ENCODE measurements at places on chromosomes 11 and 22. TPM values are rescaled to one million over a fixed set of nuclear protein-coding genes. Genes with fewer than 3 reads are reported as not detected.

DNA sequence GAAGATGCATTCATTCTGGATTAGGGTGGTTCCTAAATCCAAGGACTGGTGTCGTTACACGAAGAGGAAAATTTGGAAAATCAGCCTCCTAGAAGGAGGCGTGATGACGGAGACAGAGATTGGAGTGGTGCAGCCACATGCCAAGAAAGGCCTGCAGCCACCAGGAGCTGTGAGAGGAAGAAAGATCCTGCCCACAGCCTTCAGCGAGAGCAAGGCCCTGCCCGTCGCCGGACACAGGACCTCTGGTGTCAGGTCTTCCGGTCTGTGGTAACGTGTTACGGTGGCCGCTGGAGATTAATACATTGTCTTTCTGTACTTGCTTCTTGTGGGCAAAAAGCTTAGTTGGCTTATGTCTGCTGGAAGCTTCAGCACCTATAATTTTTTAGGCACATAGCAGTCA is 1045.8 kb downstream of the BRD1 start:
- no peak for DNase-seq
- no peaks in the 10 kb centered on the region for H3K27me3 ChIP-seq
- no peak overlapping the region for H3K4me3 ChIP-seq
- H3K36me3 ChIP-seq, result no peaks in the 10 kb centered on the region
- no peak overlapping the region for H3K27ac ChIP-seq

- no peak for DNase-seq
- no peak overlapping the region for H3K27ac ChIP-seq
- no peak overlapping the region for H3K4me3 ChIP-seq
These were observed 80.7 kb downstream of the GGT1 start for GRCh38 chr22:24683691-24684090.

DNA sequence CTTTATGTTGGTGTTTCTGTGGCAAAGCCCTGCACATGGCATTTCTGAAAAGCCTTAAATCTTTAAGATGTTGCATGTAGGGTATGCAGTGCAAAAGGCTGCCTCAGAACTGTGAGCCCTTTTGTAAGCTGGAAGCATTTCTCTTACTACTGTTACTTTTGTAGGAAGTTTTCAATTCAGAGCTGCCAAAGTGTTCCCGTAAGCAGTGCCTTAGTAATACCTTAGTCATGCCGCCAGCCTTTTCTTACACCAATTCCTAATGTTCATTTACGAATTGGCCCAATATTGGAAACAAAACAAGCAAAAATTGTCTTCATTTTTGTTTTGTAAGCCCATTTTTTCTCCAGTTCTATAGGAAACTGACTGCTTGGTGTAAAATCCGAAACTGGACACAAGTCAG is 67.4 kb upstream of the RASSF10 start:
- no peak for DNase-seq
- no peaks in the 10 kb centered on the region for H3K36me3 ChIP-seq
- no peak overlapping the region for H3K27ac ChIP-seq
- no peaks in the 10 kb centered on the region for H3K27me3 ChIP-seq
- H3K4me3 ChIP-seq, result no peak overlapping the region
- H3K4me1 ChIP-seq, result no peaks in the 10 kb centered on the region

DNA sequence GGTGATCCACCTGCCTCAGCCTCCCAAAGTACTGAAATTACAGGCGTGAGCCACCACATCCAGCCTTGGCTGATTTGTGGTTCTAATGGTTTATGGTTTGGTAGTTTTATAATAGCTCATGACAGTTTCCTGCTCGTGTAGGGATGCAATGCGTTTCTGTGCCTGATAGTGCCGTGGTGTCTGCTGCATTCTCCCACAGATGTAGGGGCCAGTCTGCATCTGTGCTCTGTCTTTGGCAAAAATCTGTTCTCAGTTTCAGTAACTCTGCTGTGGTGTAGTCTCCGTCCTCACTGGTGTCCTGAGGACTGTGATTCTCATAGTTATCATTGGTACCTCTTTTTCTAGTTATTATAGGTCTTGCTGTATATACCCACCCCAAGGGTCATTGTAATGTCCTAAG is 16.3 kb downstream of the ST14 start:
- no peaks in the 10 kb centered on the region for H3K4me1 ChIP-seq
- H3K36me3 ChIP-seq, result no peaks in the 10 kb centered on the region
- H3K4me3 ChIP-seq, result no peak overlapping the region
- H3K27me3 ChIP-seq, result no peaks in the 10 kb centered on the region

DNA sequence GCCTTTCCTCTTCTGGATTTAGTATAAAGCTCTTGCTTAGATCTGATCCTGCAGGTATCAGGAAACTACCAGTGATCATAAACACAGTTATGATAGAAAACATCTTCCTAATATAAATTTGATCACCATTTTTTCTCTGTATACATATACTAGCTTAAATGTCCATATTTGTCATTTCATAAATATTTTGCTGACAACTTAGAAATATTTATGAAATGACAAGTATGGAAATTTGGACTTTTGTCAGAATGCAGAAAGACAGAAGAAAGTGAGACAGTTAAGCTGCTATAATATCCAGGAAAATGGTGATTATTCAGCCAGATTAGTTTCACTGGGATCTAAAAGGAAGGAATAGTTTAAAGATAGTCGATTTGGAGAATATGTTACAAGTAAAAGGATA is 22.8 kb upstream of the TRIM21 start:
- DNase-seq, result no peak
- H3K27me3 ChIP-seq, result no peaks in the 10 kb centered on the region
- no peak overlapping the region for H3K27ac ChIP-seq
- no peak overlapping the region for H3K4me3 ChIP-seq
- H3K4me1 ChIP-seq, result no peaks in the 10 kb centered on the region
- H3K36me3 ChIP-seq, result no peaks in the 10 kb centered on the region

- no peak for DNase-seq
- no peak overlapping the region for H3K4me3 ChIP-seq
- no peak overlapping the region for H3K27ac ChIP-seq
- no peaks in the 10 kb centered on the region for H3K36me3 ChIP-seq
- H3K27me3 ChIP-seq, result no peaks in the 10 kb centered on the region
These were observed 48.7 kb downstream of the FDX1 start for GRCh38 chr11:110478410-110478809.

DNA sequence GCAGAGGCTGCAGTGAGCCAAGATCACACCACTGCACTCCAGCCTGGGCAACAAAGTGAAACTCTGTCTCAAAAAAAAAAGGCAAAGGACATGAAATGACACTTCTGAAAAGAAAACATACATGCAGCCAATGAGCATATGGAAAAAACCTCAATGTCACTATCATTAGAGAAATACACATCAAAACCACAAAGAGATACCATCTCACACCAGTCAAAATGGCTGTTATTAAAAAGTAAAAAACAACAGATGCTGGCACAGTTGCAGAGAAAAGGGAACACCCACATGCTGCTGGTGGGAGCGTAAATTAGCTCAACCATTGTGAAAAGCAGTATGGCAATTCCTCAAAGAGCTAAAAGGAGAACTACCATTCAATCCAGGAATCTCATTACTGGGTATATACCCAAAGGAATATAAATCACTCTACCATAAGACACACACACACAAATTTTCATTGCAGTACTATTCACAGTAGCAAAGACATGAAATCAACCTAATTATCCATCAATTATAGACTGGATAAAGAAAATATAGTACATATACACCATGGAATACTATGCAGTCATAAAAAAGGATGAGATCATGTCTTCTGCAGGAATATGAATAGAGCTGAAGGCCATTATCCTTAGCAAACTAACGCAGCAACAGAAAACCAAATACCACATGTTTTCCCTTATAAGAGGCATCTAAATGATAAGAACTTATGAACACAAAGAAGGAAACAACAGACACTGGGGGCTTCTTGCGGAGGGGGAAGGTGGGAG is 15.7 kb upstream of the C11orf58 start:
- no peaks in the 10 kb centered on the region for H3K27me3 ChIP-seq
- no peaks in the 10 kb centered on the region for H3K4me1 ChIP-seq
- H3K36me3 ChIP-seq, result no peaks in the 10 kb centered on the region
- DNase-seq, result no peak
- H3K4me3 ChIP-seq, result no peak overlapping the region

DNA sequence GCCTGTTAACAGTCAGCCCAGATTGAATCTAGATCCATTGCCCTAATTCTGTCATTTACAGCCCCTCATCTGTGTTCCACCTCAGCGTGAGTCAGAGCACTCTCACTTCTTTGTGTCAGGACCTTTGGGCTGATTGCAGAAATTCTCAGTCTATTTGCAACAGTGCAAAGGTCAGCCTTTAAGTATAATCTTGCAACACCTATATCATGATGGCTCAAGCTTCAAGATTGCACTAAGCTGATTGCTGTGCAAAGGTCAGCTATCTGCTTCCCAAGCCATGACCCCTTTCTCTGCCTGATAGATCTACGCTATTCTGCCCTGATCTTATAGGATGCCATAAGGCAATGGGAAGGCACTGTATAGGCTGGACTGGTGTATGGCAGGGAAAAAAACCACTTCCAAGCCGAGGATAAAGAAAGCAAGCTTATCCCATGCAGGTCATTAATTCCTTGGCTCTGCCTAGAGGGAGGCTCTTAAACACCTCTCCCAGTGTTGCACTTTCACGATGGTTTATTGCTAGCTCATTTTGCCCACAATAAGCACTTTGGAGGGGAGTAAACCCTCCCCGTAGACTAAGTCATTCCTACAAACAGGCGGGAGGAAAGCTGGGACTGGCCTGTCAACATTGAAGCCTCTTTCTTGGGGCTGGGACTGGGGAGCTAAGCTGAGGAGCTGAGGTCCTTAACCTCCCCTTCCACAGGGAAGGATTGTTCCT is 100.6 kb downstream of the RRAS2 start:
- no peaks in the 10 kb centered on the region for H3K4me1 ChIP-seq
- no peak for DNase-seq
- no peak overlapping the region for H3K4me3 ChIP-seq
- no peaks in the 10 kb centered on the region for H3K27me3 ChIP-seq
- no peaks in the 10 kb centered on the region for H3K36me3 ChIP-seq

DNA sequence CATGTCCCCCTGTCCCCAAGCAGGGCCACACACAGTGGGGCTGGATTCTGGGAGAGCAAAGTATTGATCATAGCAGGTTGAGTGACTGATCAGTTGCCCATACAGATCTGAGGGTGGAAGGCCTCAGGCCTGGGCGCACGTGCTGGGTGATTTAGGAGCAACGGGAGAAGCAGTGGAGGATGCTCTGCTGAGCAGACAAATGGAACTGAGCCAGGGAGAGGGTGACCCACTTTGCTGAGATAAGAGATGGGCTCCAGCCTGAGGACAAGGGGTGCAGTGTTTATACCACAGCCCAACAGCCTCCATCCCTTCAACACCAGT is 15.0 kb downstream of the GNAZ start:
- H3K36me3 ChIP-seq, result no peaks in the 10 kb centered on the region
- H3K27ac ChIP-seq, result no peak overlapping the region
- H3K4me1 ChIP-seq, result peaks cover 11% of the 10 kb centered on the region
- no peak overlapping the region for H3K4me3 ChIP-seq
- H3K27me3 ChIP-seq, result no peaks in the 10 kb centered on the region

DNA sequence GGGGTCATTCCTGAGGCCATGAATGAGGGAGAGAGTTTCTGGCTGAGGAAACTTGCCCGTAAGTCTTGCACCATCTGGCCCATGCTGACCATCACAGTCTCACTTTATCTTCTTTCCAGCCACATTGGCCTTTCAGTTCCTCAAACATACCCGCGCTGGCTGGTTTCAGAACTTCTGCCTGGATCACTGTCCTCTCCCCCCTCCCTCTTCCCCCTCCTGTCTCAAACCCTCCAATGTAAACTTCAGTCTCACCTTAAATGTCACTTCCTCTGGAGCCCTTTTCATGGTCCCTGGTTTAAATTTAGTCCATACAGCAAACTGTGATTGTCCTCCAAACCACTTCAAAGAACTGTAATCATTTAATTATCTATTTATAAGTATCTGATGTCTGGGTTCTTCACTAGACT is 3.7 kb upstream of the TMEM109 start:
- DNase-seq, result no peak
- H3K27me3 ChIP-seq, result no peaks in the 10 kb centered on the region
- no peaks in the 10 kb centered on the region for H3K36me3 ChIP-seq
- peaks cover 44% of the 10 kb centered on the region for H3K4me1 ChIP-seq
- no peak overlapping the region for H3K27ac ChIP-seq
- no peak overlapping the region for H3K4me3 ChIP-seq

GRCh38 chr11:70899616-70900015 is 352.8 kb downstream of the SHANK2 start:
- H3K27me3 ChIP-seq, result no peaks in the 10 kb centered on the region
- H3K36me3 ChIP-seq, result no peaks in the 10 kb centered on the region
- no peak overlapping the region for H3K4me3 ChIP-seq
- DNase-seq, result no peak
- H3K4me1 ChIP-seq, result no peaks in the 10 kb centered on the region
- H3K27ac ChIP-seq, result no peak overlapping the region

GRCh38 chr11:110176366-110177085 is 83.3 kb downstream of the ZC3H12C start:
- H3K27ac ChIP-seq, result no peak overlapping the region
- H3K4me3 ChIP-seq, result no peak overlapping the region
- H3K27me3 ChIP-seq, result no peaks in the 10 kb centered on the region
- no peaks in the 10 kb centered on the region for H3K36me3 ChIP-seq
- DNase-seq, result no peak

- peaks cover 76% of the 10 kb centered on the region for H3K36me3 ChIP-seq
- no peak for DNase-seq
- no peak overlapping the region for H3K4me3 ChIP-seq
- H3K27ac ChIP-seq, result no peak overlapping the region
- H3K27me3 ChIP-seq, result no peaks in the 10 kb centered on the region
- H3K4me1 ChIP-seq, result no peaks in the 10 kb centered on the region
These were observed 28.6 kb upstream of the RASL10A start for GRCh38 chr22:29344137-29344536.

- H3K27ac ChIP-seq, result no peak overlapping the region
- H3K36me3 ChIP-seq, result no peaks in the 10 kb centered on the region
- peaks cover 11% of the 10 kb centered on the region for H3K27me3 ChIP-seq
- no peak for DNase-seq
- no peaks in the 10 kb centered on the region for H3K4me1 ChIP-seq
- no peak overlapping the region for H3K4me3 ChIP-seq
These were observed 2.0 kb upstream of the GRIK4 start for GRCh38 chr11:120509346-120510053.

DNA sequence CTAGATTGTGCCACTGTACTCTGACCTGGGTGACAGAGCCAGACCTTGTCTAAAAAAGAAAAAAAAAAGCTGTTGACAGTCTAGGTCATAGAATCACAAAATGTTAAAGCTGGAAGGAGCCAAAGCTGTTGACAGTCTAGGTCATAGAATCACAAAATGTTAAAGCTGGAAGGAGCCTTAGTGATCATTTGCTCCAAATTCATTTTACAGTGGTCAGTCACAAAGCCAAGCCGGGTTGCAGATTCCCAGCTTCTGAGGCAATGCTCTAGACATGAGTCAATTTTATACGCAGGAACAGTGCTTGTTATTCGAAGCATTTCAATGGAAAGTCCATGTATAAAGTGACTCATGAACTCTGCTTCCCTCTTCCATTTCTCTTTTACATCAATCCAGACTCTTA is 47.4 kb downstream of the SYT13 start:
- H3K27me3 ChIP-seq, result peaks cover 9% of the 10 kb centered on the region
- DNase-seq, result no peak
- no peaks in the 10 kb centered on the region for H3K4me1 ChIP-seq
- H3K36me3 ChIP-seq, result no peaks in the 10 kb centered on the region

Gene UQCR10
- 47.6 TPM for total RNA-seq

Gene CCDC15
- 2.7 TPM for total RNA-seq

Gene DEPDC7
- 1.4 TPM for total RNA-seq

Gene FZD4
- 0.06 TPM for total RNA-seq

Gene SCT
- not detected for total RNA-seq

Gene RAB36
- total RNA-seq, result 0.33 TPM

Gene KREMEN1
- not detected for total RNA-seq

Gene ZP1
- total RNA-seq, result 0.33 TPM

Gene SCUBE2
- total RNA-seq, result 0.64 TPM

Gene SCGB1D4
- total RNA-seq, result not detected

All from CD4-positive, alpha-beta memory T cell (primary cell).